Natural killer cell (primary cell): ENCODE measurements at places on chromosomes 7 and 10. TPM values are rescaled to one million over a fixed set of nuclear protein-coding genes. Genes with fewer than 3 reads are reported as not detected.

Gene UTF1
- total RNA-seq, result not detected

Gene CFAP58
- total RNA-seq, result 0.11 TPM

Gene KCNMA1
- total RNA-seq, result 1.8 TPM

Gene KCTD7
- 31.7 TPM for total RNA-seq

Gene FAM25G
- not detected for total RNA-seq

Gene ATP6V0A4
- total RNA-seq, result not detected

Gene CRHR2
- not detected for total RNA-seq

Gene AKR1D1
- not detected for total RNA-seq

Gene FANK1
- total RNA-seq, result not detected

Gene NANOS1
- total RNA-seq, result not detected

Gene BLNK
- total RNA-seq, result 4.0 TPM

Gene IFIT2
- 34.9 TPM for total RNA-seq

Gene DPYSL4
- total RNA-seq, result 1.3 TPM

Gene LEP
- total RNA-seq, result not detected

Gene BET1
- 13.1 TPM for total RNA-seq

Gene NUP205
- 45.6 TPM for total RNA-seq

Gene TMEM184A
- not detected for total RNA-seq

Gene TMEM72
- not detected for total RNA-seq

Gene CXCL12
- not detected for total RNA-seq

Gene PCDH15
- total RNA-seq, result not detected

Gene ANK3
- 11.4 TPM for total RNA-seq

Gene IL6
- 1.3 TPM for total RNA-seq

Gene ALOX5
- 8.6 TPM for total RNA-seq

Gene PROSER2
- total RNA-seq, result 1.1 TPM

Gene NKX1-2
- not detected for total RNA-seq

Gene SLC29A3
- total RNA-seq, result 6.6 TPM

Gene GALNT17
- total RNA-seq, result not detected

Gene AGMO
- total RNA-seq, result not detected

Gene MMD2
- total RNA-seq, result not detected
